ENCODE measurements at places on chromosomes 3 and 15. TPM values are rescaled to one million over a fixed set of nuclear protein-coding genes. Genes with fewer than 3 reads are reported as not detected.

- H3K36me3 ChIP-seq, result no peaks in the 10 kb centered on the region
- no peaks in the 10 kb centered on the region for H3K4me1 ChIP-seq
- no peak for DNase-seq
Observed at GRCh38 chr15:66982816-66983215, 82.6 kb upstream of the SMAD3 start.

The VPS39 gene
- total RNA-seq, result 34.9 TPM

GRCh38 chr3:54982807-54983206, 54.9 kb upstream of the LRTM1 start:
- H3K4me3 ChIP-seq, result no peak overlapping the region
- H3K27me3 ChIP-seq, result no peaks in the 10 kb centered on the region
- H3K27ac ChIP-seq, result no peak overlapping the region
- peaks cover under 1% of the 10 kb centered on the region for H3K4me1 ChIP-seq
- no peaks in the 10 kb centered on the region for H3K36me3 ChIP-seq
- no peak for DNase-seq

The CIDEC gene
- total RNA-seq, result not detected

The APBA2 gene
- total RNA-seq, result 9.9 TPM

The ANKRD63 gene
- total RNA-seq, result not detected

DNA sequence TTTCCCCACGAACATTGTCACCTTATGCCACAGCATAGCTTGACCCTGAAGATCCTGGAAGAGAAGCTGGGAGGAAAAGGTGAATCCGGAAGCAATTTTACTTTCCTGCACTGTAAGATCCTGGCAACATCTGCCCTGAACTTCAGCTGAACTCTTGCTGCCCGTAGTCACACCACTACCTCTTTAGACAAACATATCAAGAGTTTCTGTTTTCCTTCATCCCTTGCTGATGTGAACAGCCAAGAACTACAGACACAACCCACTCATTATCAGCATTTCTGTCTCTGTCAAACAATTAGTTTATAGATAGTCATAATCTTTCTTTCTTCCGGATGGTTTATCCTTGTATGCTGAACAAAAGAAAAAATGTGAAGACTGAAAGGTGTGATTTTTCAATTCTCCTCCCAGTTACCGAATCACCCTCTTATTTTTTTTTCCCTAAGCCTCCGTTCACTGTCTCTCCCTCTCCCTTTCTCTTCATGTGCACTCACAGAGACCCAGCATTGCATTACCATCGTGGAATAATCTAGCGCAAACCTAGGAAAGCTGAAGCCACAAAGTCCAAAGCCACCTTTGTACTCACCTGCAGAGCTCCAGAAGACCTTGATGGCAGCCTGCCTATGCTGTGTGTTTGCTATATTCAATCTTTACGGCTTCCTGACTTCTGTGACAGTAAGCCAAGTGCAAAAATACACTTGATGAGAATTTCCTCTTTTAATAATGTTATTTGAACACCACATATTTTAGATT, 229.2 kb downstream of the CDIN1 start:
- H3K4me1 ChIP-seq, result no peaks in the 10 kb centered on the region
- no peak for DNase-seq
- no peaks in the 10 kb centered on the region for H3K27me3 ChIP-seq
- no peak overlapping the region for H3K4me3 ChIP-seq

The STAC gene
- 0.76 TPM for total RNA-seq

- no peaks in the 10 kb centered on the region for H3K36me3 ChIP-seq
- no peaks in the 10 kb centered on the region for H3K4me1 ChIP-seq
- H3K27me3 ChIP-seq, result no peaks in the 10 kb centered on the region
- no peak overlapping the region for H3K27ac ChIP-seq
Observed at GRCh38 chr15:33209575-33210481, 15.3 kb upstream of the FMN1 start.

GRCh38 chr3:64505419-64505818, 182.4 kb downstream of the ADAMTS9 start:
- H3K27me3 ChIP-seq, result no peaks in the 10 kb centered on the region
- H3K4me3 ChIP-seq, result no peak overlapping the region
- peaks cover 19% of the 10 kb centered on the region for H3K4me1 ChIP-seq
- no peak for DNase-seq
- no peaks in the 10 kb centered on the region for H3K36me3 ChIP-seq

DNA sequence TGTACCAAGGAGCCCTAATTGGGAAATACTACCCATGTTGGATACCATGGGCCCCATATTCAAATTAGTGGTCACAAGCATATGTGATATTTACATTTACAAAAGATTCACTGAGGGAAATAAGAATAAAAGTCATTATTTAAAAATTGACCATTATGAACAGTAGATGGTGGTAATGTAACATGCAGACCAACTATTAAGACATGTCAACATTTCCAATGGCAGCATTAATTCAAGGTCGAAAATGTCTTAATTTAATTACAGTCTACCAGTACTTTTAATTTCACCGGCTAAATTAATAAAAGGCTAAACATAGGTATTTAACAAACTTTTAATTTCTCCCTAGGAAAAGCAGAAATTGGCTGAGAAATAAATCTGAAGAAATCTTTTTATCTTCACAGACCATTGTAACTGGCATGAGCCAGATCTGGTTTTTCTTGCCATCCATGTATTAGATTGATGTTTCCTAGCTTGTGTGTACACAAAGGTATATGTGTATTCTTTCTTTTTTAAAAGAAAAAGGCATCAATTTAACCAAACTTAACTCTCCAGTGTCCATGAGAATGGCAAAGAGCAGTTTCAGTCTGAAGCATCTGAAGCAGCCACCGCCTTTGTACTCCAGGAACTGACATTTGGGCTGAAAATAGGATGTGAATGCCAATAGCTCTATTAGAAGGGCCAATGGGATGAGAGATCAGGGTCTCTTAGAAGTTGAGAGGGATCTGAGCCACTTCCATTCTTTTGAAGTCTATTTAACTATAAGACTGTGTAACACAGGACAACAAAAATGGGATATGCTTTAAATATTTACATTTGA, 26.6 kb downstream of the NEK11 start:
- H3K4me1 ChIP-seq, result no peaks in the 10 kb centered on the region
- DNase-seq, result no peak
- H3K27ac ChIP-seq, result no peak overlapping the region
- H3K4me3 ChIP-seq, result no peak overlapping the region

The KNL1 gene
- 17.8 TPM for total RNA-seq

The MEIS2 gene
- 7.2 TPM for total RNA-seq

DNA sequence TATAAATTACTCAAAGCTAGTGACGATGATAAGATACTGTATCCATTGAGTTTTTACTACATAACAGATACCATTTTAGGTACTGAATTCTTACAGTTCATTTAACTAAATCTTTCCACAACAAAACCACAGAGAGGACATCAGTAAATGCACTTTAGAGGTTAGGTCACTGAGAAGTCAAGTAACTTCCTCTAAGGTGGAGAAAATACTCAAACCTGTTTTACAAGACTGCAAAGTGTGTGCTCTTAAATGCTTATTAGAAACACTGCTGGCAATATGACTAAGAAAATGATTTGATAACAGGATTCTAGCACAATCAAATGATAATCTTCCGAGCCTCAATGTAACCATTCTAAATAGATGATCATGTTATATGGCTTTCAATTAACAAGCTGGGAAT, 99.4 kb downstream of the UBE3A start:
- H3K27ac ChIP-seq, result no peak overlapping the region
- DNase-seq, result no peak

The C3orf22 gene
- not detected for total RNA-seq

GRCh38 chr15:42102646-42103235, 8.4 kb upstream of the PLA2G4D start:
- H3K27ac ChIP-seq, result no peak overlapping the region
- H3K36me3 ChIP-seq, result no peaks in the 10 kb centered on the region
- peaks cover 27% of the 10 kb centered on the region for H3K4me1 ChIP-seq
- H3K27me3 ChIP-seq, result no peaks in the 10 kb centered on the region

- DNase-seq, result no peak
- H3K36me3 ChIP-seq, result no peaks in the 10 kb centered on the region
- H3K4me1 ChIP-seq, result peaks cover 15% of the 10 kb centered on the region
- H3K27ac ChIP-seq, result no peak overlapping the region
Observed at GRCh38 chr3:158718490-158719170, 13.6 kb downstream of the RARRES1 start.

DNA sequence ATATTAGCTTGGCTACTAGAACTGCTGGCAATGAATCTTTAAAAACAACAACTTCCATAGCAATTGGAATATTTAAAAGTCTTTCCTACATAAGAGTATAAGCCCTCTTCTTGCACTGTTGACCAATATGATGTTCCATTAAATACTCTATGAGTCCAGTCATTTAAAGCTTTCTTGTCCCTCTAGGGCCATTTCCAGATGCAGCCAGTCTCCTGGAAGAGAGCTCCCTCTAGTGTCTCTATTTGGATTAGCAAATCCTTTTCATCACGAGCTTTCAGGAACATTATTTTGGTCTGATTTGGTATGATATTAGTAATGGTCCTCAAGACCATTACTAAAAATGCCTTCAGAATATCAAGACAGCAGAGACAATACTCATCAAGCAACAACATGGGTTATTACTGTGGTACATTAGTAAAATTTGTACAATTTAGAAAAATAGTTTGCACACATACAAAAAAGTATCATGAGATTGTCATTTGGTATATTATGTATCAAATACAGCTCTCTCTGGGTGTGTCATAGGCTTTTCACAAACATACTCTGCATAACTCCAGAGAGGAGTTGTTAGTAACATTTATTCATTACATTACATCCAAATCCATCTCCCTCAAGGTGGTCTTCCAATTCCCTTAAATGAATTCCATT, 101.3 kb downstream of the DPH6 start:
- no peak overlapping the region for H3K27ac ChIP-seq
- no peak overlapping the region for H3K4me3 ChIP-seq
- no peaks in the 10 kb centered on the region for H3K27me3 ChIP-seq
- no peaks in the 10 kb centered on the region for H3K36me3 ChIP-seq
- DNase-seq, result no peak

DNA sequence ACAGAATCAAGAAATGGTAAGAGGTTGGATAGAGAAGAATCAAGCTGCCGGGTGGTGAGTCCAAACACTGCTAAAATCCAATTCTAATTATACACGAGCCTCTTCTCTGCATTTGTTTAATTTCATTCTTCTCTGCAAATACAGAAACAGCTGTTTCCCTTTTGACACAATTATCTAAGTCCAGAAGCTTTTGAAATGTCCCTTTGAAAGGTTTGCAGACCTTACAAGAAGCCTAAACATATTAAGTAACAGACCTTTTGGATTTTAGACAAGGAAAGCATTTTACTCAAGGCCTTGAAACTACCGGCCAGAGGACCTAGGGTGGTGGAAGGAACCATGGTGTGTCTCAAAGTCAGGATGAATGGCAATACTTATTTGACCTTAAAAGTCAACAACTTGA, 403.8 kb upstream of the ADAMTS9 start:
- DNase-seq, result no peak
- no peak overlapping the region for H3K27ac ChIP-seq
- H3K4me3 ChIP-seq, result no peak overlapping the region
- no peaks in the 10 kb centered on the region for H3K4me1 ChIP-seq

DNA sequence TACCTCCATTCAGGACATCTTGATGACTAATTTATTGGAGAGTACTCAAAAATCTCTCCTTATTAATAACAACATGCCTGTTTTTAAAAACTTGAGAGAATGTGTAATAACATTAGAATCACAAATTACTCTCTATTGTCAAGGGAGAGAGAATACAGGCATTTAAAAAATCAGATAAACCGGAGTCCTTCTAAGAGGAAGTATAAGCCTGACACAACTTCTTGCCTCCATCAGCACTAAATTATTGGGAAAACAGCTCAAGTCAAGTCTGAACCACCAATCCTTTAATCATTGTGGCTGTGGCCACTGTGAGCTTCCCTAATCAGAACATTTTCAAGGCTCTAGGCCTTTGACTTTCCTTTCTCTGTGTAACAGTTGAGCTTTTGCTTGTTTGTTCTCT, 38.0 kb downstream of the SSR3 start:
- no peak overlapping the region for H3K27ac ChIP-seq
- H3K4me1 ChIP-seq, result no peaks in the 10 kb centered on the region
- no peak overlapping the region for H3K4me3 ChIP-seq
- H3K27me3 ChIP-seq, result no peaks in the 10 kb centered on the region
- no peaks in the 10 kb centered on the region for H3K36me3 ChIP-seq
